ENCODE measurements at places on chromosomes 12 and 14. TPM values are rescaled to one million over a fixed set of nuclear protein-coding genes. Genes with fewer than 3 reads are reported as not detected.
A peak's percentile ranks its signal among the peaks of the same experiment; 100 is the strongest.

DNA sequence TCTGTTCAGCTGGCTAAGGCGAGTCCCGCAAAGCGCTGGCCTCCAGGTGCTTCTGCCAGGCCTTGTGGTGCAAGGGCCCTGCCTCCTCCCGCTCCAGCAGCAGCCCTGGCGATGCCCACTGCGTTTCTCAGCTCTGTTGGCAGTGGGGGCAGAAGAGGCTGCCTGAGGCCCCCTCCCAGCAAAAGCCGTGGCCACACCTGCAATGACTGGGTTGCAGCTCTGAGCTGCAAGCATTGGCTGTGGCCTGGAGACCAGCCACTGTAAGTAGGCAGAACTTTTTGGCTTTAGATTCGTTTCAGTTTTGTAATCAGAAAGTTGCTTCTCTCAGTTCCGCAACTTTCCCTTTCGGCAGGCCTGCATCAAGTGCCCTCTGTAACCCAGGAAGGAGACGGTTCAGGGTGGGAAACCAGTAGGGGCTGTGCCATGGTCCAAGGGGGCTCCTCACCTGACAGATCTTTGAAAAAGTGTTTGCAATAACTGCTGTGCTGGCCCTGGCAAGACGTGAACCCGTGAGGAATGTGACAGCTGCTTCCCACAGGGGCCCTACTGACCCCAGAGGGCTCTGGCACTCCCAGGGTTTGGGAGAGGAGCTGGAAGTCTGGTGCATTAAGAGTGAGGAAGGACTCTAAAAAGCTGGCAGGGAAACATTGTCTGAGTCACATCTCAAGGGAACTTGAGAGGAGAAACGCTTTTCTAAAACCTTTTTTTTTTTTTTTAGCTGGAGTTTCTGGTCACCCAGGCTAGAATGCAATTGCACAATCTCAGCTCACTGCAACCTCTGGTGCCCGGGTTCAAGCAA is 54.5 kb upstream of the MAX start:
- DNase-seq: no peak

GRCh38 chr14:85447883-85448282 is 82.1 kb upstream of the FLRT2 start:
- DNase-seq: no peak

DNA sequence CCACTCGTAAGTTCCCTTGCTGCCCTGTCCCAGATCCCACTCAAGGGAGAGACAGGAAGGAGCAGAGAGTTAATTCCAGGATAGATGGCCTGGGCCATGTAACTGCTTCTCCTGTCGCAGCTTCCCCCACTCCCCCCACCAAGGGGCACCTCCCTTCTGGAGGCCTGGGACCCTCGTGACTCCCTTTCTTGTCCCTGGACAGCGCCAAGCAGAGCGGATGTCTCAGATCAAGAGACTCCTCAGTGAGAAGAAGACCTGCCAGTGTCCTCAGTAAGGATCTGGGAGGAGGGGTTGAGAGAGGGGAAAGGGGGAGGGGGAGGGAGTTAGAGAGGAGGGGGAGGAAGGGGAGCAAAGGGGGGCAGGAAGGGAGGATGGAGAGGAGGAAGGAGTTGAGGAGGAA is 3.0 kb upstream of the GPR162 start:
- no peak for DNase-seq

DNA sequence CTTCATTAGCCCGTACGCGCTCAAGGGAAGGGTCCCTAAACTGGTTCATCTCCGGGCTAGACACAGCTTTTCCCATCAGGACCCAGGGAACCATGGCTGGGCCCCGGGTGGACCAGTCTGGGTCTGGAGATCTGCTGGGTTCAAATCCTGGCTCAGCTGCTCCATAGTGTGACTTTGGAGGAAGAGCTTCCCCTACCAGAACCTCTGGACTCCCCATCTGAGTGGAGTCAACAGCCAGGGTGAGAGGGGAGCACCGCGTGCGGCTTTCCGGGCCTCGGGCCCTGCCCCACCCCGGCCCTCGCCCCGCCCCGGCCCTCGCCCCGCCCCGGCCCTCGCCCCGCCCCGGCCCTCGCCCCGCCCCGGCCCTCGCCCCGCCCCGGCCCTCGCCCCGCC is 41.2 kb downstream of the BEGAIN start:
- DNase-seq: no peak

- no peak for DNase-seq
These were observed 64.1 kb upstream of the OTX2 start for GRCh38 chr14:56874375-56874774.

- no peak for DNase-seq
These were observed 139.6 kb downstream of the DYRK2 start for GRCh38 chr12:67788118-67788517.

DNA sequence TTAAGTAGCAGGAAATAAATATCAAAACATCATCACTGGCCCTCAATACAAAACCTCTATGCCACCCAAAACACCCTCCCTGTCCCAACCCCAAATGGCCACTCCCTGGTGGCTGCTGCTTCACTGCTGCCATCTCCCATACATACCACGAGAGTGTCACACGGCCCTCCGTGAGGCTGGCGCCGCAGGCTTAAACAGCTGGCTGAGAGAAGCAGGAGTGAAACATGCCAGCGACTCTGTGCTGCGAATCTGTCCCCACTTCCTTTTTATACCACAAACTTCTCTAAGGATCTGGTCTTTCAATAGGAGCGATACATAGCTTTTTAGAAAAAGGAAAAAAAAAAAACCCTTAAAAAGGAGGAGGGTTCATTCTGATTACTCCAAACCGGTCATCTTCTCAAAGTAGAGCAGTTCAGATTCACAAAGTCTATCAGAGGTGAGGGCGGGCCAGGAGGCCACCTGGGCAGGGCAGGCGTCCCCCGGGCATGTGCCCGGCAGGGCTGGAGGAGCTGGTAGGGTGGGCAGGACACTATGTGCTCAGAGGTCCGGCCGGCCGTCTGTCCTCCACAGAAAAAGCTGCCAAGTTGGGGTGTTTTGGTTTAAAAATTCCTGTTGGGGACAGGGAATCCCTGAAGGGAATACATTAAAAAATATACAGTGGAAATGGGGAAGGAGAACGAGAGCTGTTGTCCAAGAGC is 26.5 kb downstream of the MAX start:
- no peak for DNase-seq

DNA sequence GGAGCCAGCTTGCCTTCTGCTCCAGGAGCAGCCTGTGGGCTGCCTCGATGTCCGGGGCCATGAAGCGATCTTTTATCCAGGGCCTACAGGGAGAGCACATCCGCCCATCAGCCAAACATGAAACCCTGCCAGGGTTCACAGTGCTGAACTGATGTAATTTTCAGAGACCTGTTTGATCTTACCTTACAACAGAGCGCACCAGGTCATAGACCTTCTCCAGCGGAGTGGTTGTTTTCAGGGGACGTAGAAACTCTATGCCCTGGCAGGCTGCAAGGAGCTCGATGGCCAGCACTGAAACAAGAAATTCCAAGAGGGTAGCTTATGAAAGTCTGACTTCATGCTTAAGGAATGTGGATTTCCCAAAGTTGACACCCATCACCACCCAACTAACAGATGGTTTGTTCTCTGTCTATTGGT is 19.7 kb downstream of the HAL start:
- DNase-seq: no peak

DNA sequence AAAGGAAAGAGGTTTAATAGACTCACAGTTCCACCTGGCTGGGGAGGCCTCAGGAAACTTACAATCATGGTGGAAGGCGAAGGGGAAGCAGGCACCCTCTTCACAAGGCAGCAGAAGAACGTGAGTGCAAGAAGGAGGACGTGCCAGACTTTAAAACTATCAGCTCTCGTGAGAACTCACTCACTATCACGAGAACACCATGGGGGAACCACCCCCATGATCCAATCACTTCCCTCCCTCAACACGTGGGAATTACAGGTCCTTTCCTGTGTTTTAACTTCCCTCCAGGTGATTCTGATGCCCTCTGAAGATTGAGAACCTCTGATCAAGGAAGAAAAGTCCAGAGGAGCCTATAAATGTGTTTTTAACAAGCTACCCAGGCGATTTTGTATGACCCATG is 358.7 kb downstream of the MED13L start:
- no peak for DNase-seq

GRCh38 chr12:53197011-53197640 is 9.9 kb downstream of the ITGB7 start:
- DNase-seq: no peak

- DNase-seq: peak; percentile 61
These were observed at the start of gene ETV6 for GRCh38 chr12:11649413-11650285. ETV6 (plus strand) TSS chr12:11649674; CDS start chr12:11650128, 454 bp downstream.

GRCh38 chr12:78194448-78194847 is 363.8 kb downstream of the NAV3 start:
- no peak for DNase-seq

- DNase-seq: no peak
These were observed 189.6 kb upstream of the RPL10L start for GRCh38 chr14:46840944-46841720.

- no peak for DNase-seq
These were observed 102.7 kb upstream of the ST8SIA1 start for GRCh38 chr12:22437031-22437806.

DNA sequence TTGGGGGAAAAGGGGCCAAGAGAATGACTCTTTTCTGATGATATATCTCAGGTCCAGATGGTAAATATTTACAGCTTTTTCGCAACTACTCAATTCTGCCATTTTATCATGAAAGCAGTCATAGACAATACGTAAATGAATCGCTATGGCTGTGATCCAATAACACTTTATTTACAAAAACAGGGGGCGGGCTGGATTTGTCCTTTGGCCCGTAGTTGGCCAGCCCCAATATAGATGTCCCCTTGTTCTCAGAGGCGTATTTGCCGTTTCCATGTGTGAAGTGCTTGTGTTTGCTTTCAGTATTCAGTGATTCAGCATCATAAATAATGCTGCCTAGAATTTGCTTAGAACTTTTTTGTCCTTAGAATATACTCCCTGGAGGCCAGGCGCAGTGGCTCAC is 77.2 kb downstream of the CCDC92 start:
- no peak for DNase-seq

- no peak for DNase-seq
These were observed 144.2 kb downstream of the PAWR start for GRCh38 chr12:79546466-79547043.

DNA sequence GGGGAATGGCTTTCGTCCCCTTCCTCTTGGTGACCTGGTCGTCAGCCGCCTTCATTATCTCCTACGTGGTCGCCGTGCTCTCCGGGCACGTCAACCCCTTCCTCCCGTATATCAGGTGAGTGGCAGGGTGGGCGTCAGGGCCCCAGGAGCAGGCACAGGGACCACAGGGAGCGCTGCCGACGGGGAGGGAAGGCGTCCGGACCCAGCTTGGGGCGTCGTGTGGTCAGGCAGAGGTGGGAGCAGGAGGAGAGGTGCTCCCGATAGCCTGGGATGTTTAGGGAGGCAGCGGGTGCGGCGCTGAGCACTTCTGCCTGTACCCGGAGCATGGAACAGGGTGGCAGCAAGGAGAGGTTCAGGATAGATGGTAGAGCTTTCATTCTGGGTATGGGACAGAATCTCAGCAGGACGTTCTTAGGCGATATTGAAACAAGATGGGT is 444 bp downstream of the DRAM1 start:
- no peak for DNase-seq

GRCh38 chr12:87818441-87818840 is 210.8 kb downstream of the C12orf50 start:
- no peak for DNase-seq

DNA sequence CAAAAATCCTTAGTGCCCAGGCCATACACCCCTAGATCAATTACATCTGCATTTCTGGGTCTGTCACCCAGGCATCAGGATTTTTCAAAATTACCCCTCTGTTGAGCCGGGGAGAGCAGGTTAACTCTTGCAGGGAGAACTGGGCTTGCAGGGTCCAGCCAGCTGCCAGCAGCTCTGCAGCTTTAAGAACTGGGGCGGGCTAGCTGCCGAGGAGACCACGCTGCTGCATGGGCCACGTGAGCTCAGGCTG is at the start of gene DGLUCY:
TSS of gene DGLUCY (plus strand) at position 245 of the 250 bp plus-strand sequence. CDS start 46,222 bp downstream, outside the sequence.
- DNase-seq: no peak

- no peak for DNase-seq
These were observed 63.7 kb downstream of the GNS start for GRCh38 chr12:64695550-64695949.

DNA sequence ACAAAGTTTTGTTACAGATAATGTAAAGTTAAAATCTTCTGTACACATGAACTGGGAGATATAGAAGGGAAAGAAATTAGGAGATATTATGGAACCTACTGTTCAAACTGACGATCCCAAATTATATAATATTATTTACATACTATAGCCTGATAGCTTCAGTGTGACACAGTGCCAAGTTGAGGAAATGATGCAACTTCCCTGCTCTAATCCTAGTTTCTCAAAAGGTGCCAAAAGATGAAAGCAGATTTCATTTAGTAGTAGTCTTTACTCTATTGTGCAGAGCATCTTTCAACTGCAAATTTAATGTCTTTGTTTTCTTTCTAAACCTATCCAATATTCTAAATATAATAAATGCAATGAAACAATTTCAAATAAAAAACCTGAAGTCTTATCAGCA is 46.9 kb downstream of the COCH start:
- no peak for DNase-seq

- peak; percentile 86 for DNase-seq
These were observed 21.8 kb upstream of the KRT78 start for GRCh38 chr12:52870361-52871290.

DNA sequence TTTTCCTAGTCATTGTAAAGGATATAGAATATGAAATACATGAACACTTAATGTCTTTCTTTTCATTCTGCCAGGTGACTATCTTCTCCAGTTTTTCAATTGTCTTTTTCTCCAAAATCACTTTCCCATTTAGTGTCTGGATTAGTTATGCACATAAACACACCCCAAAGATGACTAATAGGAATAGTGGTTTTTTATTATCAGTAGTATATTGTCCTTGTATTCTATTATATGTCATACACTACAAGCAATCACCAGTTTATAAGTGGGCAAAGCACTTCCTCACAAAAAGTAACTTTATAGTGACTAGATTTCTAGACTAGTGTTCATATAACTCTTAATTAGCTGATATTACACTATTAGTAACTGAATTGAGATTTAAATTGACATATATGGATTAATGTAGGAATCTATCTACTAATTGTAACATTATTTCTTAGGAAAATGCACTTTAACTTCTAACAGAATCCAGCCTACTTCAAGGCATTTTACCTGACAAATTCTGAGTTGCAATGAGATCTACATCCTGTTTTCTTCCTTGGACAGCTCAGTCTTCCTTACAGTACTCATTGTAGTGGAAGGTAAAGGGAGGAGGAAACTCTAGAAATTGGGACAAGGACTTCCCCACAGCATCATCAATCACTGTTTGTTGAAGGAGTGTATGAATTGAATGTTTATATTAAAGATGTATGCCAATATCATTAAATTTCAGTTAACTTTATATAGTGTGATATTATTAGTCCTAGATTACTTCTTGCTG is 186.1 kb upstream of the GARIN2 start:
- DNase-seq: no peak

CLEC9A gene
- total RNA-seq: 0.57 TPM

ACSM4 gene
- not detected for total RNA-seq

PDZRN4 gene
- total RNA-seq: 13.9 TPM

GPX2 gene
- 342 TPM for total RNA-seq

SIRT4 gene
- total RNA-seq: not detected

SLC10A1 gene
- total RNA-seq: 0.23 TPM

P2RX7 gene
- total RNA-seq: 1.8 TPM

PRH2 gene
- total RNA-seq: not detected

GATC gene
- 22.5 TPM for total RNA-seq

OTOGL gene
- total RNA-seq: 0.57 TPM

POTEG gene
- not detected for total RNA-seq

KIF26A gene
- total RNA-seq: 6.1 TPM

All from ureter (tissue), 1 donor.